ENCODE measurements at places on chromosomes 4 and X.

- DNase-seq: no peak
Measured at GRCh38 chr4:156962528-156962974, 9.0 kb downstream of the PDGFC start.

DNA sequence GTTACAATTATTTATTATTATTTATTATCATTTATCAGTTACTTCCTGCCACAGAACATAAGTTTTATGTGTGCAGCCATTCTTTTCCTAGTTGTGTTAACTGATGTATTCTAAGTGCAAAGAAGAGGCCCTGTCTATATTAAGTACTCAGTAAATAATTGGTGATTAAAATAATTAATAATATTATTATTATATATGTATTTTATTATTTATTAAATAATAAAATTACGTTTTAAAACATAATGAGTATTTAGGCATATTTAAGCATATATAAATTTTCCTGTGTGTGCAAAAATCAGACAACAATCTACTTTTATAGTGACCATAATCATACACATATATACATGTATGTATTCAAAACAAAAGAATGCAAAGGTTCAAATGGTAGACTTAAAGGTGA is 1871.6 kb upstream of the IGFBP7 start:
- no peak for DNase-seq

DNA sequence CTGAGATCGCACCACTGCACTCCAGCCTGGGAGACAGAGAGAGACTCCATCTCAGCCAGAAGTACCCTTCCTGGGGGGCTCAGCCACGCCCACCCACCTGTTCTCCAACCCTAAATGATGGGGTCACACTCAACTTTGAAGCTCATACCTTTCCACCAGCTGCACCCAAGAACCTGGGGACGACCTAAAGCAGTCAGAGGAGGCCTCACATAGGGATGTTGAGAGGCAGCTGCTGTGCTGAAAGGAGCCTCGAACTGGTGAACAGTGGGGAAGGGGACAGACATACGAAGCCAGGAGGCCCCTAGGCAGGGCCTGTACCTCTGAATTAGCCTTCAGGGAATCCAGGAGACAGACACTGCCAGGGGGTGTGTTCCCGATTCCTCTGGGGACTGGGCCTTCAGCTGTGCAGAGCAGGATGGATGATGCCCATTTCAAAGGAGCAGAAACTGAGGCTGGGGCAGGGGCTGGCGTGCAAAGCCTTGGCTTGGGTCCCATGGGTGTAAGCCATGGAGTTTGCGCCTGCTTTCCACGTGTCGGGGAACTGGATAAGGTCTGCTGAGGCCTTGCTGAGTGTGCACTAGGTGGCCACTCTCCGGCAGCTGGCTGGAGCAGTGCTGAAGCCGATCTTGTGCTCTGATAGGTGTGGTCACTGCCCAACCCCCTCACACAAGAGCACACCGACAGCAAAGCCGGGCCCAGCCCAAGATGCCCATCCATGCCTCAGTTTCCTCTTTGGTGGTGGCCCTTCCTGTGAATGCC is 130.8 kb downstream of the CPZ start:
- DNase-seq: no peak

DNA sequence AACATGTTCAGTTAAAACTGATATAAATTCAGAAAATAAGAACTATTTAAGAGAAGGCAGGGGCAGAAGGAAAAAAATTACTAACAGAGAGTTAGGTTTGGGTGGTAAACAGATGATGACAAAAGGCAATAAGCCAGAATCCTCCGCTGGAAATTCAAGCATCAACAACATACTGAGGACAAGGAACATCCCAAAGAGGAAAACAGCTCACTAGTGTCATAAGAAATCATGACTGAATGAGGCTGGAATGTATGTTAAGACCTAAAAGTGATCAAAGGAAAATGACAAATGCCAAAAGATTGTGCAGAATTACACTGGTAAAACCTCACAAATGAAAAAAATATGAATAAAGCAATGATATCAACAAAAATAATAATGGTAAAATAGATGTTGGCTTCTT is 88.4 kb downstream of the WDFY3 start:
- no peak for DNase-seq

DNA sequence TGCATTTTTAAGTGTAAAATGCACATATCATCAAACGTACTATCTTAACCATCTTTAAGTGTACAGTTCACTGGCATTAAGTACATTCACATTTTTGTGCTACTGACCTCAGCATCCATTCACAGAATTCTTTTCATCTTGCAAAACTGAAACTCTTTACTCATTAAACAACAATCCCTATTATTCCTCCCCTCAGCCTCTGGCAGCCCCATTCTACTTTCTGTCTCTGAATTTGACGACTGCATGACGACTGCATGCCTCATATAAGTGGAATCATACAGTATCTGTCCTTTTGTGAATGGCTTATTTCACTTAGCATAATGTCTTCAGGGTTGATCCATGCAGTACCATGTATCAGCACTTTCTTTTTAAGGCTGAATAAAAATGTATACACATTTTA is 38.7 kb downstream of the CNKSR2 start:
- no peak for DNase-seq
